NCI-H1417 (cell line): ENCODE measurements at places on chromosomes 1 and 21.

- peak; percentile 43 for DNase-seq
Observed at GRCh38 chr1:180953291-180954004, 40.8 kb downstream of the KIAA1614 start.

- DNase-seq, result no peak
Observed at GRCh38 chr1:15899266-15899665, 51.8 kb downstream of the SPEN start.

DNA sequence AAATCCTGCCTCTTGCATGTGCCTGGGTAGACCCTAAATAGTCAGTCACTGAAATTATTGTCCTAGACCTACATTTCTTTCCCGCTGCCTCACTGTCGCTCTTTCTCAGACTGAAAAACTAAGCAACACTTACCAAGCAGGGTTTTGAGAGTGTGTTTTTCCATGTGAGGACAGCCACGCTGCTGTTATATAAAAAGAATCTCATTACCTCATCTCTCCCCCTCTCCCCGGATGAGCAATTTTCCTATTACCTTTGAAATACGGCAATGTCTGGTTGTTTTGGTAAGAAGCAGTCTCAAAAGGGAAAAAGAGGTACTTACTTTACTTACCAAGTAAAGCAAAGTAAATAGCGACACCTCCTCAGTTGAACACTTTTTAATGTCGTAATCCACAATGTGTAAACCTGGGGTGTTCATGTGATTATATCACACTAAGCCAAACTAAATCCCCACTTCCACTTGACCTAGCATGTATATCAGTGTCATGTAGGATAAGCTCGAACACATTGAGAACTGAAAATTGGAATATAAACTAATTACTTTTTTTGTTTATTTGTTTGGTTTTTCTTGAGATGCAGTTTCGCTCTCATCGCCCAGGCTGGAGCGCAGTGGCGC is 12.2 kb upstream of the VN1R5 start:
- no peak for DNase-seq

DNA sequence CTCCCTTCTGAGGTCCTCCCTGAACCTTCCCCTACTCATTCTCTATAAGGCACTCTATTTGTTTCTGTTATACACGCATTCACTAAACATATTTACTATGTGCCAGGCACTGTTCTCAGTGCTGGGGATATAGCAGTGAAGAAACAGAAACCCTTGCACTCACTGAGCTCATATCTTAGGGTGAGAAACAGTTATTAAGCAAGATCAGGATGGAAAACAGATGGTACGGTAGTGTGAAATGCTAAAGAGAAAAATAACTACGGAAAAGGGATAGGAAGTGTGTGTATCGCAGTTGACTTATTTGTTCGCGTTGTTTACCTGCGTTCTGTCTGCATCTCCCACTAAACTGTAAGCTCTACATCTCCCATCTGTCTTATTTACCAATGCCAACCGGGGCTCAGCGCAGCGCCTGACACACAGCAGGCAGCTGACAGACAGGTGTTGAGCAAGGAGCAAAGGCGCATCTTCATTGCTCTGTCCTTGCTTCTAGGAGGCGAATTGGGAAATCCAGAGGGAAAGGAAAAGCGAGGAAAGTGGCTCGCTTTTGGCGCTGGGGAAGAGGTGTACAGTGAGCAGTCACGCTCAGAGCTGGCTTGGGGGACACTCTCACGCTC is 572 bp downstream of the CYB5RL start:
- no peak for DNase-seq

- DNase-seq, result no peak
Observed at GRCh38 chr1:205348554-205349487, 7.9 kb downstream of the KLHDC8A start.

- DNase-seq, result no peak
Observed at GRCh38 chr1:151062741-151063371, 2.7 kb downstream of the MLLT11 start.

DNA sequence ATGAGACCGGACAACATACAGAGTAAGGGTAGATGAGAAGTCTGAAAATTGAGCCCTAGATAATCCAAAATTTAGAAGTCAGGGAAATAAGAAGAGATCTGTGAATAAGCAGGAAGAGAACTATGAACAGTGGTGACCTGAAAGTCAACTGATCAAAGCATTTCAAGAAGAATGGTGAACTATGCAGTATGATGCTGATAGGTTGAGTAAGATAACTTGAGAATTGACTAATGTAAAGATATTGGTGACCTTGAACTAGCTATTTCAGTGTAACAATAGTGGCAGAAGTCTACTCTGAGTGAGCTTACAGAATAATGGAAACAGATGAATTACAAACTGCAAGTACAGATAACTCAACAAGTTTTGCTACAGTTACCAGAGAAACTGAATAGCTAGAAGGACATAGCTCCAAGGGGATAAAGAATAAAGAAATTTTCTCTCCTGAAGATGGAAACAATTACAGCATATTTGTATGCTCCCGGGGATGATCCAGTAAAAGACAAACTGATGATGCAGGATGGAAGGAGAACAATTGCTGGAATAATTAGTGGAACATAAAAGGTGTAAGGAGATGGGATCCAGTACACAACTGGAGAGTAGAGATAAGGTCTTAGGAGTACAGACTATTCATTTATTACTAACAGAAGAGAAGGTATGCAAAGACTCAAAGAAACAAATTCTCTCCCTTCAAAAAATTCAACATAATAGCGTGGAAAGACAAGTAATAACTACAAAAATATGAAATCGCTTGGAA is 10.9 kb downstream of the NRDC start:
- no peak for DNase-seq

GRCh38 chr1:119676571-119677206 is 28.6 kb upstream of the ZNF697 start:
- no peak for DNase-seq

DNA sequence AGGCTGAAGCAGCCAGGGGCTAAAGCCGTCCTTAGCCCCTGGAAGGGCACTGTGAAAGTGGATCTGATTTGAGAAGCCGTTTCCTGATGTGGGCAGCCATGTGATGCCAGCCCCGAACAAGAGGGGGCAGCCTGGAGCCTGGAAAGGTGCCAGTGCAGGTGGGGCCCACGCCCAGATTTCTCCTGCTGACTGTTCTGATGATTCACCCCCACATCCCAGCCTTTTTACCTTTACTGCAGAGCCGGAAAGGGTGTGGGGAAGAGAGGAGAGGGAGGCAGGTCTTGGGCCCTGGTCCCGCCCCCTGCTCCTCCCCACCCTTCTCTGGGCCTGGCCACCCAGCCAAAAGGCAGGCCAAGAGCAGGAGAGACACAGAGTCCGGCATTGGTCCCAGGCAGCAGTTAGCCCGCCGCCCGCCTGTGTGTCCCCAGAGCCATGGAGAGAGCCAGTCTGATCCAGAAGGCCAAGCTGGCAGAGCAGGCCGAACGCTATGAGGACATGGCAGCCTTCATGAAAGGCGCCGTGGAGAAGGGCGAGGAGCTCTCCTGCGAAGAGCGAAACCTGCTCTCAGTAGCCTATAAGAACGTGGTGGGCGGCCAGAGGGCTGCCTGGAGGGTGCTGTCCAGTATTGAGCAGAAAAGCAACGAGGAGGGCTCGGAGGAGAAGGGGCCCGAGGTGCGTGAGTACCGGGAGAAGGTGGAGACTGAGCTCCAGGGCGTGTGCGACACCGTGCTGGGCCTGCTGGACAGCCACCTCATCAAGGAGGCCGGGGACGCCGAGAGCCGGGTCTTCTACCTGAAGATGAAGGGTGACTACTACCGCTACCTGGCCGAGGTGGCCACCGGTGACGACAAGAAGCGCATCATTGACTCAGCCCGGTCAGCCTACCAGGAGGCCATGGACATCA is at the start of gene SFN:
Gene SFN (plus strand): TSS at position 369 of the 904 bp plus-strand sequence. CDS start 64 bp downstream, at position 433.
- peak; percentile 7 for DNase-seq

DNA sequence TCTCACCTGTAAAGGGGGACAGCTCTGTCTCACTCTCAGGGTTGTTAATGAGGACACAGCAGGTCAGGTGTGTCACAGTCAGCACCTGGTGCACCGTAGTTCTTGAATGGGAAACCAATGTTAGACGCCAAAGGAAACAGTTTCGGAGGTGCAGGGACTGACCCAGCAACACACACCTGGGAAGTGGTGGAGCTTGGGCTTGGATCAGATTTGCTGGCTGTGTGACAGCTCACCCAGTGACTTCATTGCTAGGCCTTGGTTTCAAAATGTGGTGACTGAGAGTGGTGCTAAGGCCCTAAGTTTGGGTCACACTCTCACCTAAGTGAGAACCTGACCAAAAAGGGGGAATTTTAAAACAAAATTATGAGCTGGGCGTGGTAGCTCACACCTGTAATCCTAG is 34.9 kb downstream of the ALPL start:
- DNase-seq, result no peak

DNA sequence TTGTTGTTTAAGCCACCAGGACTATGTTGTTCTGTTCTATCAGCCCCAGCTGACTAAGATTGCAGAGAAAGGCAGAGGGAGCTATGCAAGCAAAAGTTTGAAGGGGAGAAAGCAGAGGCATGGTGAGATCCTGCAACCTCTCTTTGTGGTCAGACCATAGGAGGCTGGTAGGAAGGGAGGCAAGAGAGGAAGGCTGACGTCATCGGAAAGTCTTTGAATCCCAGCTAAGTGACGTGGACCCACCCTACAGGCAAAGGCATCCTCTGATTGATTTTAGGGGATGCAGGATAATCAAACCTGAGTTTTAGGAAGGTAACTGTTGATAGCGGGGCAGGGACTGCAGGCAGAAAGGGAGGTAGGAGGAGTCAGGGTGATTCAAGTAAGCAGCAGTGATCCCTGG is 23.3 kb upstream of the TNNI1 start:
- DNase-seq, result no peak

DNA sequence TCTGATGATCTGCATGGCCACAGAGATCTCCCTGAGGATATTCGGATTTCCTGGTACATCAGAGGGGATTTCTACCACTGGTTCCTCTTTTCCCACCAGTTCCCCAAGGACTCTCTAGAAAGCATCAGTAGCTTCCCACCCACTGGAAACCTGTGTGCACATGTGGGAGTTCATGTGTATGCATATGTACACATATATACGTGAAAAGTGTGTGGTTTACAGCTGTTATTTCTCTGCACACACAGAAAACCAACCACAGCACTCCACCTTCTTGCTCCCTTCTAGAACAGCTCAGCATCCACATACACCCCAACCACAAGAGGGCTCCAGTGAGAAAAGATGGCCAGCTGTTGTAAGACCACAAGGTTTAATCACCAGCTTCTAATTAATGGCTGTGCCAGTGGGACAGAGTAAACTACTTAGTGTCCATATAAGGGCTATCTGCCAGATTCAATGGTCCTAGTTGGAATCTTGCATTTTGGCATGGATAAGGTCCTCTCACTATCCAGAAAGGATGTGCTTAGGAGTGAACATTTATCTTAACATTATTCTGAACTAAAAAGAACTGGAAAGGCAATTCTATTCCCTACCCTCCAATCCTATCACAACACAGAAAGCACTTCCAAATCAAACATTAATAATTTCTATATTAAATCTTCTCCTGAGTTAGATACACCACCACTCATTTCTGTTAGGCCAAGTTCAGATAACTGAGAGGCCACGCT is 24.1 kb downstream of the GPR3 start:
- DNase-seq, result peak; percentile 55

DNA sequence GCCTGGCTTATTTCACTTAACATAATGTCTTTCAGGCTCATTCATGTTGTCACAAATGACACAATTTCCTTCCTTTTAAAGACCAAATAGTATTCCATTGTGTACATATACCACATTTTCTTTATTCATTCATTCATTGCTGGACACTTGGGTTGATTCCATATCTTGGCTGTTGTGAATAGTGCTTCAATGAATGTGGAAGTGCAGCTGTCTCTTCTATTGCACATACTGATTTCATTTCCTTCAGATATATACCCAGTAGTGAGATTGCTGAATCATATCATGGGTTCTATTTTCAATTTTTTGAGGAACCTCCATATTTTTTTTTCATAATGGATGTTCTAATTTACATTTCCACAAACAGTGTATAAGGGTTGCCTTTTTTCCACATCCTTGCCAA is 38.6 kb upstream of the WLS start:
- DNase-seq, result no peak

- no peak for DNase-seq
Observed at GRCh38 chr1:206102292-206102936, 14.8 kb downstream of the AVPR1B start.

GRCh38 chr1:13505020-13505419 is 8.8 kb downstream of the LRRC38 start:
- DNase-seq, result no peak

DNA sequence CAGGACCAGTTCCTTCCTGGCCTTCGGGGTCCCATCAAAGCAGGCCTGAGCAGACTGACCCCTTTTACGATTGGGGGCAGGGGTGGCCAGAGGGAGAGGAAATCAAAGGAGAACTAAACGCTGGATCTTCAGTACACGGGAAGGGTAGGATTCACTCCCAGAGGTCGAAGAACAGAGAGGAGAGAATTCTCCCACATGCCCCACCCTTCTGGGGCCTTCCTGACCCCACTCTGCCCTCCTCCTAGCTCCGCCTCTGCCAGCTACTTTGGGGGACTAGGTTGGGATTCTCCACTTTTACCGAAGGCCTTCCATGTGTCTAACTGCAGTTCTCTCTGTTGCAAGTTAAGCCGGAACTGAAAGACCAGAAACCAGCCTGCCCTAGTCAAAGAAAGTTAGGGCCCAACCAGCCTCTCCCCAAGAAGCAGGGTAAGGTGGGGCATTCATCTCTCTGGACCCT is 654 bp upstream of the ARHGEF2 start:
- DNase-seq, result no peak

GRCh38 chr1:39524591-39525365 is 33.3 kb downstream of the BMP8A start:
- DNase-seq, result no peak

- DNase-seq, result no peak
Observed at GRCh38 chr1:211210965-211211364, 48.2 kb upstream of the RCOR3 start.

- no peak for DNase-seq
Observed at GRCh38 chr1:209316929-209317328, 266.6 kb upstream of the CAMK1G start.

DNA sequence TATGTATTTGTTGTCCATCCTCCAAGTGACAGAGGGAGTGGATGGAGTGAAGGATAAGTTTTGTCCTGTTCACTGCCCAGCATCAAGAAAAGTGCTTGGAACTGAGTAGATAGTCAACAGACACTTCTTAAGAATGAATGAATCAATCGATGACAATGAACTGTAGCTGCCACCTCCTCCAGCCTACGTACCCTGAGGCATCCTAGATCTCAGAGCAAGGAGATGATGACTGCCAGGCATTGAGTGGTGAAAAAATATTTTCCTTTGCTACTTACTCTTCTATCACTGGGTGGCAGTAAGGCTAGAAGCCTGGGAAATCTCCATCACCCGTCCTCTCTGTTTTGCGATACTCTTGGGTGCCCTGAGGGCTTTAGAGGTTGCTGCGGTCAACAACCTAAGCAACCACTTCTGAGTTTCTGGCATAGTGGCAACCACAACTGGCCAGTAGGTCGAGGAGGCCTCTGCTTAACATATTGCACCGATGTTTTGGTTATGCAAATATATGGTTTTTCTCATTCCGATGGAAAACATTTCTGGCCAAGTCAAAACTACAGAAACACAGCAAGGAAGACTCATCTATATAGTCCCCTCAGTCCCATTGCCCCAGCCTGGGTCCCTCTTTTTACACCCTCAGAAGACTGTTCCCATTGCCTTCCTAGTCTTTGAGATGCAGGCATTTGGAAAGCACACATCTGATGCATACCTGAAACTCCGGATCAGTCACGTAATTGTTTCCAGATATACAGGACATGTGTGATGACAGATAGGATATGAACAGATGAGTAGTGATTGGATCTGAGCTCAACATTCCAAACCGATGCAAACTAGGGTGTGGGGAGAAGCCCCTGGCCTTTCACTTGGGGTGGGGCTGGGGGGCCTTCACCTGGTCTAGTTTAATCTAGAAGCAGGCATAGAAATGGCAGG is 136.8 kb downstream of the RUNX1 start:
- DNase-seq, result no peak
